NCI-H1105 treated with DMSO at 0.1 percent for 48 hours (cell line): ENCODE measurements at places on chromosomes 6 and 20.

GRCh38 chr6:149235130-149235561, 82.4 kb upstream of the TAB2 start:
- peak; percentile 63 for DNase-seq

DNA sequence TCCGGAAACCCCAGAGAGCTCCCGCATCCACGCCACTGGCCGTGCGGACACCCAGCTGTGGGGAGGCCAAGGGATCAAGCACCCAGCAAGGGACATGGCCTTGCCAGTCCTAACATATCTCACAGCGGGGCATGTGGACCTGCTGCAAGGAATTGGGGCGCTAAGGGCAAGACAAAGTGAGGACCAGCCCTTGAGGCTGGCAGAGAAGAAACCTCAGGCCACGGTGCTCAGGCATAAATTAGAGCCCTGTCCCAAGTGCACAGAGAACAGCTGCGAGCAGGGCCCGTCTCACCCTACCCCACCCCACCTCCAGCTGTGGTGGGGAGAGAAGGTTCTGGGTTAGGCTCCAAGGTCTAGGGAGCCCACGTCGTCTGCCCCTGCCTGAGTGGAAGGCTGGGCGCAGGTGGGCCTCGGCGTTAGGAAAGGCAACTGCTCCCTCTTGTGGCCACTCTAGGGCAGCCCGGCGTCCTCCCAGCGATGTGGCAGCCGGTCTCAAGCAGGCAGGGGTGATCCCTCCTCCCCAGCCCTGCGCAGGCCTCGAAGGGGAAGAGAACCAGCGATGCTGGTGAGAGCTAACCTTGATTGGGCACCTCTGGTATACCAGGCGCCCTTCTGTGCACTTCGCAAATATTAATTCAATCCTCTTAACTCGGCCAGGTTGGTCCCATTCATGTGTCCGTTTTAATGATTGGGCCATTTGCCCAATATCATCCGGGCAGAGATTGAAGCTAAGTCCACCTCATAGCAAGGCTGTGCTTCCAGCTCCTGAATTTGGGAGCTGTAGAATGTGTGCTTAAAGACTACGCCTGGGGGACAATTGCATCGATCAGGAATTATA, 235.8 kb downstream of the NFATC2 start:
- peak; percentile 69 for DNase-seq

DNA sequence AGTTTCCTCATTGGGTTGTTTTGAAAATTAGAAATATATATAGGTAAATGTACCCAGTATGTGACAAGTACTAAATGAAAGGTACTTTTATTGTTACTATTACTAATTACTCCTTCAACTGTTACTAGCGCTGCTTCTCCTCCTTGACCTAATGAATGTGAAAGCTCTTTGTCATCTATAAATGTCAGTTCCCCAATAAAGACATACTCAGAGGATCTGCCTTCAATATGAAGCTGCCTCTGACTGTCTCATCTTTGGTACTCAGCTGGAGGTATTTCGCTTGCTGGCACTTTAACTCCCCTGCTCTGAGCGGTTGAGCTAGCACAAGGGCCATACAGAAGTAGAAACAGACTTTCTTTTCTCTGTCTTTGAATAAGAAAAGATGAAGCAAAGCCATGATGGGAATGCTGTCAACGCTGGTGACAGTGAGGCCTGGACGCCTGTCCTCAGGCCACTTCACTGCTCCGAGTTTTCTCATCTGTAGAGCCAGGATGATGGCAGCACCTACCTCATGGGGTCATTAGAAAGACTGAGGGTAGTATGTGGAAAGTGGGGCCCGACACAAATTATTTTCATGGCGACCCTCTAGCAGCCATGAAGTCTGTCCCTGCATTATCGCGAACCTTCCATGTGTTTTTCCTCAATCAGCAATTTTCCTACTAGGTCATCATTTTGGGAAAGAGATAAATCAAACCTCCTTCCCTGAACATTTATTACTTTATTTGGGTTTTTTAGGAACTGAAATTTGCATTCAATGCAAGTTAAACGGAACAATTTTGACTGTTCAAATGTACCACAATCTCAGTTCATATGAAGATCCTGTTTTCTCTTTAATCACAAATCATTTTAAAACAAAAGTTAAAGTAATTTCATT, 55.9 kb upstream of the SNX9 start:
- DNase-seq, result no peak

DNA sequence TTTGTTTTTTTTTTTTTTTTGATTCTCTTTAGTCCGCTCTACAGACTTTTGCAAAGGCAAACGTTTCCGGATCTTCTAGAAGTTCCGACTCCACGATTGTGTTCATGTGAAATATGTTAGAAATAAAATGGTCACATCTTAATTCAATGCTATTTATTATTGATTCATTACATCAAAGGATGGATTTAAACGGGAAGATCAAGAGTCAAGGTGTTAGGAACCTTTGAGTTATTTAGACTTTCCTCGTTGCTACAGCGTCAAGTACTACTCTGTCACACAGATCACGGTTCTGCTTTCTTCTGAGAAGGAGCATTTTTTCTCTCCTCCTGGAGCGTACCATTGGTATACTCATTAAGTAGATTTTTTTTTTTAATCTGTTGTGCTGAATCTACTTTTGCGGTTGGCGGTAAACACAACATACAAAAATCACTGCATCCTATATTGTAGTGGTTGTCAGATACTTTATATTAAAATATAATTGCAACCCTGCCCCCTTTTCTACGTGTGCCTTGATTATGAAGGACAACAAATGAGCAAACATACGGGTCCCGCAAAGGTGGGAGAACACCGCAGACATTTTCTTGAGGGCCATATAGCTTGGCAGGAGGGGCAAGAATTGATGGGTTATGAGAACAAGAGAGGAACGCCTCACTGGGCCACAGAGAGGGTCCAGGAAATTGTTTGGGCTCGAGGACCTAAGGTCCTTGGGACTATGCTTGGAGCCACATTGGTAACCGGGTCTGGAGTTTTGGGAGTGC, 17.5 kb downstream of the HMGN4 start:
- no peak for DNase-seq

DNA sequence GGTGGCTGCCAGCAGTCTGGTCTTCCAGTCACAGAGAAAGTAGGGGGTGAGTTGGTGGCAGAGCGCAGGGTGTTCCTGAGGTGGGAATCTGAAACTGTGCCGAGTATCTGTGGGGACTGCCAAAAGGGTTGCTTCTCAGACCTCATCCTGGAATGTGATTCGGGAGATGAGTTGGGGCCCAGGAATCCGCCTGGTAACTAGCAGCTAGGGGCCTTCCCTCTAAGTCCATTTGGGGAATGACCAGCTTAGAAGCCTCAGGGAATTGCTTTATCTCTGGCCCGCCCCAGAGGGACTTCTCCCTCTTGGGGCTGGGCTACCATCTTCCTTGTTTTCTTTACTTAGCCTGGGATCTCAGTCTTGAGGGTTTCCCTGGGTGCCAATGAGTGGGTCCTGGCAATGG, 49.6 kb downstream of the MOCS1 start:
- no peak for DNase-seq

GRCh38 chr20:36506253-36506652, 35.1 kb upstream of the MYL9 start:
- DNase-seq, result peak; percentile 9

GRCh38 chr20:59804871-59805665, 128.4 kb downstream of the SYCP2 start:
- no peak for DNase-seq

DNA sequence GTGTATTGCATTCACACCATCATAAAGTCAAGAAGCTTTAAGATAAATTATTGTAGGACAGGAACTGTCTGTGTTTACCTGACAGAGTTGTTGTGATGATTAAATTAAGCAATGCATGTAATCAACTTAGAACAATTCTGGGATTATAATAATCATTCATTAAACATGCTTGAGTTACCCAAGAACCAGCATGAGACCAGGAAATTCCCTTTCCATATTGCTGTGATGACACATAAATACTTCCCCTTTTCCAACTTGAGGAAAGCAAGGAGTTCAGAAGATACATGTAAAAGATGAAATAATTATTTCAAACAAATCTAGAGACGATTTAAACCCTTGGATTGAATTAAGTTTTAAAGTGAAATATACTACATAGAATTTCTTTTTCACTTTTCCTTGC, 404.4 kb downstream of the GJA1 start:
- no peak for DNase-seq

DNA sequence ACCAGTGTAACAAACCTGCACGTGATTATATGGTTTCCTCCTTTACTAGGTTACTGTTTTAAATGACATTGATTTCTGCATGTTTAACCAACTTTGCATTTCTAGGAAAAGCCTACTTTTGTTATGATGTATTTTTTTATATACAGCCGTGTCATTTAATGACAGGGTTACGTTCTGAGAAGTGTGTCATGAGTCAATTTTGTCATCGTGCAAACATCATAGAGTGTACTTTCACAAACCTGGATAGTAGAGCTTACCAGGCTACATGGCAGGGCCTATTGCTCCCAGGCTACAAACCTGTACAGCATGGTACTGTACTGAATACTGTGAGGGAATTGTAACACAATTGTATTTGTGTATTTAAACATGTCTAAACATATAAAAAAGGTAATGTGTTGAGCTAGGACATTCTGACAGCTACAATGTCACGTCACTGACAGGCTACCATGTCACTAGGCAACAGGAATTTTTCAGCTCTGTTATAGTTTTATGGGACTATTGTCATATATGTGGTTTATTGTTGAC, 205.3 kb downstream of the PRL start:
- DNase-seq, result no peak

DNA sequence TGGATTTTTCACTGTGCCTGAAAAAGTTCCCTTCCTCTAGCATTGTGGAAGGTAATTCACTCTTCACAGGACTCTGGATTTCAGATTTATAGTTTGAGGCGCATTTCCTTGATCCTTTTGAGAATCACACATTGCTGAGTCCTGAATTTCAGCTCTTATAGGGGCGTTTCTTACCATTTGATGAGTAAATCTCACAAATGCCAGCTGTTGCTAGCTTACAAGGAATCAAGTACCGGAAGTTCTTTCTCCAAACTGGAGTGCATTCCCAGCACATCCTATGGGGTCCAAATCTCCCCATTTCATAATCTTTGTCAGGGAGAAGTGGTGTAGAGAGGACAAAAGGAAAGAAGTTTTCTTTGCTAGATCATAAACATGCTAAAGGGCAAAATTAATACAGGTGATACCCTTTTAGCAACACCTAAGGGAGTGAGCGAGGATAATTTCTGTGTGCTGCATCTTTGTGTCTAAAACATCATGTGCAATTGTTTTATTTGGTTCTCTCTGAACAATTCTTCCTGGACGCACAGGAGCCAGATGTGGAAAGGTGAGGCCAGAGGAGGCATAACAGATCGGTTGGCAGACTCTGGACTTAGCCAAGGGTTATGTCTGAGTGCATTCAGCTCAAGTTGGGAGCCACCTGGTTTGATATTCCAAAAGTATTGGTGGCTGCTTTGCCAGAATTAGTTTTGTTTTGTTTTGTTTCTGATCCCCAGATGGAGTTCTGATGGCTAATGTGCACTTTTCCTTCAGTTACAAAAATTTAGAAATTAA, 37.4 kb upstream of the EYA2 start:
- DNase-seq, result no peak

GRCh38 chr20:47998736-47999135, 213.5 kb upstream of the SULF2 start:
- DNase-seq, result no peak

DNA sequence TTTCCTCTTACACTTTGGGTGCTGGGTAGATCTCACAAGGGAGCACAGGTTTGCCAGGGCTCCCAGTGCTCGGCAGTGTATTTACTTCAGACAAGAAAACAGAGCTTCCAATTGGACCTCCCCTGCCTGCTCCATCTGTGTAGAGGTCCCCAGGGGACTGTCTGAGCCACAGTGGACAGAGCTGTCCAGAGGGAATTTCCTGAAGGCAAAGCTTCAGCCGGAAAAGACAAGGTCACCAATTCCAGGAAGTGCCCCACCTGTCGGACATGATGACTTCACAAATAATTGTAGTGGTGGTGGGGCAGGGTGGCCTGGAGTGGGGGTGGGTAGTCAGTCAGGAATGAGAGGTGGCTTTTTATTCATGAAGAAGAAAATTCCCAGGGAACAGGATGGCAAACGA, 18.6 kb downstream of the ADGRF5 start:
- DNase-seq, result no peak

- DNase-seq, result peak; percentile 81
Measured at GRCh38 chr20:23161968-23162696, 76.0 kb upstream of the CD93 start.

- no peak for DNase-seq
Measured at GRCh38 chr20:11267762-11268335, 594.0 kb upstream of the JAG1 start.

DNA sequence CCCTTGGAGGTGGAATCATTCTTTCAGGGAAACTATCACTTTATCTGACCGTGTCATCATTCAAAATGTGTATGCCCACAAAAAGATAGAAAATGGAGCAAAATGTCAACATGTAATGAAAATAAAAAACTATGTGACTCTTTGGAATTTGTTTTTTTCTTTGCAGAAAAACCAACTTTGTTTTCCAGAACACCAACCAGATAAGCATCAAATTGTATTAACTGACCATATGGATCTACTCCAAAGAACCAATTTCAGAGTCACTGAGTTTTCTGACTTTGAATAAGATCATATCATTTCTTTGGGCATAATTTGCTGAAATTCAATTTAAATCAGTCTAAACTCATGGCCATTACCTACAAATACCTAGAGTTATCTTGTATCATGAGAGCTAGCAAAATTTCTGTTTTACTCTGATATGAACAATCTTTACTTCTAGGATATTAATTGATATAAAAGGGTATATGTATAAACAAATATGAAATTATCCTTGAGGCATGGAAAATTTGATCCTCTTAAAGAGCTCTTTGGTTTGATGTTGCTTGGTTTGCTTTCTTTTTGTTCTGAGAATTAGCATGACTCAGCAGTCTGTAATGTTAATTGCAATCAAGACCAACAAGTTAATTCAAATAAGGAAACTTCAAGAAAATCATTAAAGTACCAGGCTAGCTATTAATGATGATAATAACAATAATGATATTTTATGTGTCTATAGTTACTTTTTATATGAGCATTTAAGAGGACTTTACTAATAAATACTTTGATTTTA, 444.4 kb upstream of the MARCKS start:
- DNase-seq, result peak; percentile 19

DNA sequence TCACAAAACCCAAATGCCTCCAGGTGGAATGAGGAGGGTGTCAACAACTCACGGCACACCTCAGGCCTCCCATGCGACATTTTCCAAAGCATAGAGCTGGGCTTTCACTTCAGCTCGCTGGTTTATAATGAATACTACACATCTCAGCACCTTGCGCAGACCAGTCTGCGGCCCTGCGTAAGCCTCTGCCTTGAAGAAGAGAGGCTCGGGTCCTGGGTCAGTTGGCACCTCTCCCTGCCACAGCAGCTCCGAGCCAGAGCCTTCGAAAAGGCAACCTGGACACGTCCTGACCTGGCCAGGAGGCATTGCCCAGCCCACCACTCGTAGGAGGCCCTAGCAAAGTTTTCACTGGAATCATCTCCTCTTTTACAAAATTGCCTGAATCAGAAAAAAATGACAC, 183.0 kb upstream of the AFDN start:
- DNase-seq, result no peak

GRCh38 chr6:133610227-133610840, 278.6 kb upstream of the TCF21 start:
- no peak for DNase-seq

GRCh38 chr6:31572041-31572911, at the start of gene LTA:
Gene LTA (plus strand): TSS chr6:31572289. CDS start chr6:31572743, 454 bp downstream.
- DNase-seq, result no peak

- peak; percentile 79 for DNase-seq
Measured at GRCh38 chr20:20410678-20411077, 42.8 kb downstream of the INSM1 start.
